Fibroblast of pulmonary artery (primary cell): ENCODE measurements at places on chromosomes 4 and X.

DNA sequence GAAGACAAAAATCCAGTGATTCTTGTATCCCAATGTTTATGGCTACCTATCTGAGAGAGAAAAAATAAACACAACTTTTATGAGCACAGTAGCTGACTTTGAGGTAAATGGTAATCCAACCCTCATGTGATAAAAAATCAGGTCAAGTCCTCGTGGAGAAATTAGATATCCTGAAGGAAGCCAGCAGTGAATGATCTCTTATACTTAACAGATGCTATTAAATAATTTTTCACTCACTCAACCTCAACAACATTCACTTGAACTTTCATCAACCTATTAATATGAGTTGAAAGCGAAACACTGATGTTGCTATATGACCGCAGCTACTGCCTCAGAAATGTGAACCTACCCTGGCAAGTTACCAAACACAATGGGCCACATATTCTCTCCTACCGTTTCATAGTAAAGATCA, 105.4 kb downstream of the GPC3 start:
- no peak for DNase-seq

DNA sequence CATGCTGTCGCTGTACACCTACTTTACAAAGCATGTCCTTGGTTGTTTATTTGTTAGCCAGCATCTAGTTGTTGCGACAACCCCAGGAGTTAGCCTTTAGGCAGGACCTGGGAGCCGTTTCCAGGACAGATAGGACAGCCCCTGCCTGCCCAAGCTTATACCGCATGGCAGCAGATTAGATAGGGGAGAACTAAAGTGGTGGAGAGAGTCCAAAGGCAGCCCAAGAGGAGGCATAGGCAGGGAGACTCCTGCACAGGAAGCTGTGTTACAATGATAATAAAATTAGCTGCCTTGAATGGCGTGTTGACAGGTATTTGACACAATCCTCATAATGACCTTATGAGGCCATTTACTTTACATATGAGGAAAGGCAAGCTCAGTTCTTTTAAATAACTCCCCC, 13.0 kb downstream of the NSDHL start:
- DNase-seq = no peak

DNA sequence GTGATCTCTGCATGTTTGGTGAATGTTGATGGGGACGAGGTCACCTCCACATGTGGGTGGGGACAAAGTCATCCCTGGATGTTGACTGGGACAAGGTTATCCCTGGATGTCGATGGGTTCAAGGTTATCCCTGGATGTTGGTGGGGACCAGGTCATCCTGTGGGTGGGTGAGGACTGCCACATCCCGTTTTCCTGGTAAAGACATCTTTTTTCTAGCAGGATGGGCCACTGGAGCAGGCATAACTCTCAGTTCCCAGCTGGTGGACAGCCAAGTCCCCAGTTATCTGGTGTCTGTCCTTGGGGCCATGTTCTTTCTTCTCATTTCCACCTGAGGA, 28.3 kb upstream of the PLCXD1 start:
- DNase-seq = no peak

DNA sequence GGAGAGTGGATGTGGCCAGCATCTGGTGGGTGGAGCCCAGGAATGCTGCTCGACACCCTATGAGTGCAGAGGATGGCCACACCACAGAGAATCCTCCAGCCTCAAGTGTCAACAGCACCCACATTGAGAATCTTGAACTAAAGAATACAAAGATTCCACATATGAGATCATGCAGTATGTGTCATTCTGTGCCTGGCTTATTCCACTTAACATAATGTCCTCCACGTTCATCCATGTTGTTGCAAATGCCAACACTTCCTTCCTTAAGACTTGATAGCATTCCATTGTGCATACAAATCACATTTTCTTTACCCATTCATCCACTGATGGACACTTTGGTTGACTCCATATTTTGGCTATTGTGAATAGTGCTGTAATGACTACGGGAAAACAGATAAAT, 145.8 kb downstream of the PRKX start:
- DNase-seq = no peak

DNA sequence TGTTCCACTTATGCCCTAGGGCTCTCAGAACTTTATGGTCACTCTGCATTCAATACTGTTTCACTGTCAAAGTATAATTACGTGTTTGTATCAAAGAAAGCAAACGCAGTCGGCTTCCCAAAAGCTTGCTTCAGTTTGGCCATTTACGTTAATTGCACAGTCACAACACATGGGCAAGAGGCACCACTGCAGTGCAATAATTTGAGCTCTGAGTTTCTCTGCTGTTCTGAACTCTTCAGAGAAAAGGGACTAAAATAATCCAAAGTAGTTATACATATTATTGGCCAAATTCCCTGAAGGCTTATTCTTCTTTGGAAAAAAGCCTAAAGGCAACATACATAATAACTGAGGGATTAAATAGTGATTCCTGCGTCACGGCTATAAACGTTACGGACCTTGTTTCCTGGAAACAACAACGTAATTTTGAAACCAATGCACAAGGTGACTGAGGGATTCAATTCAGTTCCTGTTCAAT, 51.3 kb downstream of the RNF150 start:
- DNase-seq = no peak

DNA sequence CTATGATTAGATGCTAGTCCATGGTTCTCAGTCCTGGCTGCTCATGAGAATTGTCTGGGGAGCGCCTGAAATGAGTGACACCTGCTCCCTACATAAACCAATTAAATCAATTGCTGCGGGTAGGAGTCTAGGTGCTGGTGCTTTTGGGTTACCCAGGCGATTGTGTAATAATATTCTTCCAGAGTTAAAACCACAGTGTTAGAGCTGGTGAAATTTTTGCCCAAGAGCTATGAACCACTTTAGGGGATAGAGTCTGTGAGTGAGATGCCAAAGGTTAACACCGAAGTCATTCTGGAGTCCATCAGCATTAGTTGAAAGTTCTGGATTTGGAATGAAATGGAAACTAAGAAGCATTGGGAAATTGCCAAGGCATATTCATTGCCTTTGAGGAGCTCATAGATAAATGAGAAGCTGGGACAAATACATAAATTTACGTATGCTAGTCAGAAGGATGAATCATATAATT, 15.3 kb downstream of the PDK3 start:
- no peak for DNase-seq

- no peak for DNase-seq
These were observed 312.7 kb downstream of the RAB28 start for GRCh38 chr4:13171292-13172057.

- no peak for DNase-seq
These were observed 646.5 kb upstream of the ACTRT1 start for GRCh38 chrX:128698573-128699181.
